ENCODE measurements at places on chromosomes 4 and X.

- H3K27me3 ChIP-seq, result peaks cover 3% of the 10 kb centered on the region
- no peak overlapping the region for H3K4me3 ChIP-seq
- H3K27ac ChIP-seq, result no peak overlapping the region
- H3K36me3 ChIP-seq, result no peaks in the 10 kb centered on the region
Measured at GRCh38 chr4:153266988-153267387, 62.7 kb downstream of the TRIM2 start.

DNA sequence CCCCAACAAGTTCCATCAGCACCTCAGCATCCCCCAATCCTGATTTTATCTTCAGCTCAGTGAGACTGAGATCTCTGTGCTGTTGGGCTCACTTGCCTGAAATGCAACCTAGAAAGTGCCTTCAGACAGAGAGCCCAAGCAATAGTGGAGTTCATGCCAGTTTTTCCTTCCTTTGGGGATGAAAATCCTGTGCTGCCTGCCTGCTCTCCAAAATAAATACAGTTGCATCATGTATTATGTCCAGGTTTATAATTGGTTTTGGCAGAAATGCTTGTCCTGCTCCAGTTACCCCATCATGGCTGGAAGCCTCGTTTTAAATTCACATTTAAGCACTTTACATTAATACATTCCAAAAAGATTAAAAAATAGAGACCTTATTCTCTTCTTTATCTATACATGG lies 1865.5 kb upstream of the TENM3 start:
- H3K27ac ChIP-seq, result no peak overlapping the region
- no peak overlapping the region for H3K4me3 ChIP-seq
- DNase-seq, result no peak
- H3K27me3 ChIP-seq, result no peaks in the 10 kb centered on the region
- no peaks in the 10 kb centered on the region for H3K36me3 ChIP-seq

- H3K4me3 ChIP-seq, result no peak overlapping the region
- no peak for DNase-seq
- H3K36me3 ChIP-seq, result no peaks in the 10 kb centered on the region
- H3K27me3 ChIP-seq, result no peaks in the 10 kb centered on the region
Measured at GRCh38 chrX:69365349-69365748, 138.8 kb upstream of the NALF2 start.

DNA sequence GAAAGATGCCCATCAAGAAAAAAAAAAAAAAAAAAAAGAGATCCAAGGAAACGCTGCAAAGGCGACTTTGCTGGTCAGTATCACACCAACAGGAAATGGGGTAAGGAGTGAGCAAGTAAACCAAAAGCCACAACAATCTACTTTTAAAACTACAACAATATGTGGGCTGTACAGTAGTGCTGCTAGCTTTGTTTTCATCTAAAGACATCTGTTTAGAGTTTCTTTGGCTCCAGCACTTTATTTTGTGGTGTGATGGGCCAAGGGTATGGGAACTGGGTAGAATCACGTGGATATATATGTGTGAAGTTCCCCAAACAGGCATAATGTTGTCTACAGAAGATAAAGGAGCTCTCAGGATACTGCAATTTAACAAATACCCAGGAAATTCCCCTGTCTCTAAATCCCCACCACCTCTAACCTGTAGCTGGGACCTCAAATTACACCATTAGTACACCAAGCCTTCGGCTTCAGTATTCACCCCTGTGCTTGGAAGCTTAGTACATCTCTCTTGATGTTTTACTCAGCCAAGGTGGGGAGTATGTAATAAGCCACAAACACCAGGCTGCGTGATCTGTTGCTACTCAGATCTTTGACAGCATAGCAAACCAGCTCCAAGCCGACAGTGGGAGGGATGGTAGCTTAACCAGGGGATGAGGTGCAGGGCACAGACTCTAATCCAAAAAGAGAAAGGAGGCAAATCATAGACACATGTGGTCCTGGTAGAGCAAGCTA lies 207.9 kb downstream of the HS6ST2 start:
- peak; percentile 21 for DNase-seq
- H3K4me3 ChIP-seq, result no peak overlapping the region
- H3K4me1 ChIP-seq, result peaks cover 16% of the 10 kb centered on the region
- H3K36me3 ChIP-seq, result no peaks in the 10 kb centered on the region

DNA sequence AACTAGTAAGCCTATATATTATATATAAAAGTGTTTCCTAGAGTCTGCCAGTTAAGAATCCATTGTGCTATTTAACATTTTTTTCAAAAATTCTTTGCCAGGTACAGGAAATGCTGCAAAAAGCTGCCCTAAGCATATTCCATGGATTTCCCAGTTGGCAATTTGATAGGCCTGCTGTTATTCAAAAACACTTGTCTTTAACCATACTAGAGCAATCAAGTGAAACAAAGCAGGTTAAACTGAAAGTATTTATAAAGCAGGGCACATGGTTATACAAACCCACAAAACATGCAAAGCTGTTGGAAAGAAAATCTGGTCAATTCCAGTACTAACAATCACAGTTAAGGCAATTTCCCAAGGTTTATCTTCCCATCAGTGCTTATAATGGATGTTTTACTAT lies 159.9 kb downstream of the UNC5C start:
- H3K36me3 ChIP-seq, result no peaks in the 10 kb centered on the region
- no peak overlapping the region for H3K27ac ChIP-seq
- no peak for DNase-seq

- H3K4me3 ChIP-seq, result no peak overlapping the region
- H3K27me3 ChIP-seq, result peaks cover 3% of the 10 kb centered on the region
- no peaks in the 10 kb centered on the region for H3K4me1 ChIP-seq
- no peak for DNase-seq
- no peaks in the 10 kb centered on the region for H3K36me3 ChIP-seq
Measured at GRCh38 chrX:123834116-123834515, 25.7 kb upstream of the XIAP start.

DNA sequence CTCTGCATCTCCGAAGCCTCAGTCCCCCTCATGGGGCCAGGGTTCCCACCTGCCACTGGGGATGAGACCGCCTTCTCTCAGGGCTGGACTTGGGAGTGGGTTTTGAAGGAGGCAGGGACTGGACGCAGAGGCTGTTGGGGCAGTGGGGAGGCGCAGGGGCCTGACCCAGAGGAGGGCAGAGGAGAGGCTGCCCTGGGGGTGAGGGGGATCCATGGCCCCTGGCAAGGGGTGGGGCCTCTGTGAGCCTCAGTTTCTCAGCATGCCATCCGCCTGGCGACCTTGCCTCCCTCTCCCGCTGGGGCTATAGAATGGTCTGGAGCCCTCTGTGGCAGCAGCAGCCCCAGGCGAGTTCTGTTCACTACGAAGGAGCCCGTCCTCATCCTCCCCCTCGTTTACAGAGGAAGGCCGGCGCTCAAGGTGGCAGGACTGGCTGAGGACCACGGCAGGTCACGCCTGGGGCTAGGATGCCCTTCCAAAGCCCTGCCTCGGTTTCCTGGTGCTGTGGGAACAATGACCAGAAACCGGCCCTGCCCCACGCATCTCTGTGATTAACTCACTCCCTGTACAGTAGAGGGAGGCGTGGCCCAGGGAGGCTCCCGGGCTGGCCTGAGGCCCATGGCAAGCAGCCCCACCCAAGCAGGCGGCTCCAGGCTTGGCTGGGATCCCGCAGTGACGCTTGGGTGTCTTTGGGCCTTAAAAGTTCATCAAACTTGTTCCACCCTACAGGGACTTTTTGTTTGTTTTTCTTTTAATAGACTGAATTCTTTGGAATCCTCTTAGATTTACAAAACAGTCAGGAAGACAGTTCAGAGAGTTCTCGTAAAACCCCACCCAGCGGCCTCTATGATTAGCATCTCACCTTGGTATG lies 16.0 kb upstream of the SH3TC1 start:
- H3K27me3 ChIP-seq, result no peaks in the 10 kb centered on the region
- H3K27ac ChIP-seq, result no peak overlapping the region
- no peaks in the 10 kb centered on the region for H3K4me1 ChIP-seq
- no peaks in the 10 kb centered on the region for H3K36me3 ChIP-seq
- DNase-seq, result no peak

GRCh38 chrX:118756101-118756500 lies 28.7 kb downstream of the IL13RA1 start:
- H3K27me3 ChIP-seq, result peaks cover 11% of the 10 kb centered on the region
- H3K36me3 ChIP-seq, result no peaks in the 10 kb centered on the region
- no peak overlapping the region for H3K4me3 ChIP-seq
- DNase-seq, result no peak

DNA sequence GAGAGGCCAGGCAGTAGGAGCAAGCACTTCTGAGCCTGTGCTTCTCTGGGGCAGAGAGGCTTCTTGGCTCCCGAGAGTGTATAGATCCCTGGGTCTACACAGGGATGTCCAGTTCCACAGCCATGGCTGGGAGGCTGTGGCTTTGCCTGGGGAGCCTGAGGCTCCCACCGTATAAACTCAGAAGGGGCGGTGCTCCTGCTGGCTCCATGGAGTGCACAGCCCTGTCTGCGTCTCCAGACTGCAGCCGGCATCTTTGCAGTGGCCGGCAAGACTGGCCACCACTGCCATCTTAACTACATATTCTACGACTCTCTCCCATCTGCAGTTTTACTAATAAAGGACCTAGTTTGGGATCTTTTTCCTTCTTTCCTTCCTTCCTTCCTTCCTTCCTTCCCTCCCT lies 1253.8 kb downstream of the C4orf33 start:
- no peaks in the 10 kb centered on the region for H3K27me3 ChIP-seq
- DNase-seq, result no peak
- no peak overlapping the region for H3K4me3 ChIP-seq
- no peaks in the 10 kb centered on the region for H3K4me1 ChIP-seq
- no peaks in the 10 kb centered on the region for H3K36me3 ChIP-seq
- H3K27ac ChIP-seq, result no peak overlapping the region

DNA sequence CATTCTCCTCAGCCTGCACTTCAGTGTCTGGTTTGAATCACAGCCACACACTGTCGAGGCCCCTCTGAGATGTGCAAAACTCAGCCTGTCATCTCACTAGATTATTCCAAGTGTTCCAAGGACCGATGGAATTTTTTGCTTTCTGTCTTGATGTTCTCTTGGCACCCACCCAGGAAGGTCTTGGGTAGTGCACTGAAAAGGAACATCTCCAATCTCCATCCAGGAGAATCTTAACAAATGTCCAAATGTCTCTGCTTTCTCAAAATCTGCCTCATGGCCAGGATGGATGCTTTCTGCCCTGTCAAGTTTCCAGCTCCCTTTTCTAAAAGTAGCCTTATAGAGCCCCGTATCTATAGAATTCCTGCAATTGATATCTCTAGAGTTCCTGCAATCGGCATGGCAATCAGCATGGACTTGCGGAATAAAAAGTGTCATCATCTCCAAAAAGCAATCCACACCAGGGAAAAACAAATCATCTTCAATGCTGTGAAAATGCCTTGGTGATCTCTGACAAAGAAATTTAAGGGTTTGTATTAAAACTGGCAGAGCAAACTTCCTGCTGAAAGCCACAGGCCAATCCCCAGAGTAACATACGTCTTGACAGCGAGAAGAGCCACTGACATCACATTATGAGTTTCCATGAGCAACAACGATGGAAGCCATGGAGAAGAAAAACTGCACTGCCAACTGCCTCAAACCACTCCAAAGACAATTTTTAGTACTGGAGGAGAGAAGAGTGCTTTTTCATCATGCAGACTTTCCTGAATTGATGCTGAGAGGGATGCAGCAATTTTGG lies 215.3 kb upstream of the FAM9B start:
- H3K27me3 ChIP-seq, result no peaks in the 10 kb centered on the region
- DNase-seq, result no peak
- no peak overlapping the region for H3K4me3 ChIP-seq
- no peaks in the 10 kb centered on the region for H3K4me1 ChIP-seq
- H3K27ac ChIP-seq, result no peak overlapping the region

DNA sequence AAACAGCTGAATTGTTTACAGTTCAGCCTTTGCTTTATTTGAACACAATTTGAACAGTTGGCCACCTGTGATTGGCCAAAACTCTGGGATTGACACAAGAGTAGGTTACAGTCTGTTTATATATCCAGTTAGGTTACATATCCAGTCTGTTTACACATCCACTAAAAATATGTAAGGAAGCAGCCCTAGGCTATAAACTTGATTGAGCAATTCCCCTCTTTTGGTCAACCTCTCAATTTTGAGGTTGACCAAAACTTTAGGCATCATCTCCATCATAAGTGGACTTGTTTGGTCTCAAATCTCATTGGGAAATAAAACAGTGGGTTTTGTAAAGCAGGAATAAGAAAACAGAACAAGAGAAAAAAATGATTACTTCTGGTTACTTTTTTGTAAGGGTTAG lies 190.8 kb downstream of the SPATA18 start:
- H3K27ac ChIP-seq, result no peak overlapping the region
- no peak overlapping the region for H3K4me3 ChIP-seq
- no peaks in the 10 kb centered on the region for H3K36me3 ChIP-seq
- H3K27me3 ChIP-seq, result no peaks in the 10 kb centered on the region

DNA sequence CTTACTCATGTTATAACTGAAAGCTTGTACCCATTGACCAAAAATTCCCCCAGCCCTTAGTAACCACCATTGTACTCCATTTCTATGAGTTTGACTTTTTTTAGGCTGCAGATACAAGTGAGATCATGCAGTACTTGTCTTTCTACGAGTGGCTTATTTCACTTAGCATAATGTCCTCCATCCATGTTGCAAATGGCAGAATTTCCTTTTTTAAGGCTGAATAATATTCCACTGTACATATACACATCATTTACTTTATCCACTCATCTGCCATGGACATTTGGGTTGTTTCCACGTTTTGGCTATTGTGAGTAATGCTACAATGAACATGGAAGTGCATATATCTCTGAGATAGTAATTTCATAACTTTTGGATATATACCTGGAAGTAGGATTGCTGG lies 10.4 kb downstream of the RBM3 start:
- H3K36me3 ChIP-seq, result peaks cover 5% of the 10 kb centered on the region
- H3K27ac ChIP-seq, result no peak overlapping the region
- H3K4me3 ChIP-seq, result no peak overlapping the region
- no peaks in the 10 kb centered on the region for H3K27me3 ChIP-seq
- DNase-seq, result no peak
- peaks cover 10% of the 10 kb centered on the region for H3K4me1 ChIP-seq

- no peak overlapping the region for H3K4me3 ChIP-seq
- no peak for DNase-seq
- no peaks in the 10 kb centered on the region for H3K36me3 ChIP-seq
- H3K4me1 ChIP-seq, result no peaks in the 10 kb centered on the region
Measured at GRCh38 chr4:87704001-87704400, 53.9 kb downstream of the DMP1 start.

DNA sequence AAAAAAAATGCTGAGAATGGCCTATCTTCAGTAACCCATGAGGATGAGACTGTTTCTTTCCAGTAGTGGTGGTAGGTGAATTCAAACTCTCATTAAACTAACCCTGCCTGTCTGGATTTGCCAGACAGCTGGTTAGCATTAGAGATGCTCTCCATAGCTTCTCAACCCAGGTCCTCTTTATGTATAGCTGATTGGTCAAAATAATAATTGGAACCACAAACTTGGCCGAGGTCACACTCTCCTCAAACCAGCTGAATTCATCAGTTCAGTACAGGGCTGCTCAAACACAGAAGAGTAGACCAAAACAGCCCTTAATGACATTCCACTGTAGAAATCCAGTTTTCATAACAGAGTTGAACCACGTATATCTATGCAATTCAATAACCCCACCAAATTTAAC lies 85.3 kb downstream of the HCCS start:
- H3K4me1 ChIP-seq, result no peaks in the 10 kb centered on the region
- H3K4me3 ChIP-seq, result no peak overlapping the region
- H3K27me3 ChIP-seq, result no peaks in the 10 kb centered on the region
- no peak overlapping the region for H3K27ac ChIP-seq
- no peak for DNase-seq

- H3K4me1 ChIP-seq, result peaks cover 24% of the 10 kb centered on the region
- no peak for DNase-seq
- peak within 1 kb of the TSS; percentile 75 for H3K4me3 ChIP-seq
- peak within 1 kb of the TSS; percentile 25 for H3K27ac ChIP-seq
- peaks cover 2% of the 10 kb centered on the region for H3K36me3 ChIP-seq
- H3K27me3 ChIP-seq, result peaks cover 11% of the 10 kb centered on the region
Measured at GRCh38 chrX:101659601-101660063, at the start of gene ARMCX2. ARMCX2 (minus strand) TSS chrX:101659850; CDS start chrX:101657588, 2,262 bp downstream.

Data from activated CD8-positive, alpha-beta T cell treated with anti-CD3 and anti-CD28 coated beads, Interleukin-2, amount 10 ng/mL, durations not matched to agents 7 days and 5 days (primary cell).